ENCODE measurements at places on chromosomes 7 and 10.

- DNase-seq = no peak
Observed at GRCh38 chr10:85786401-85786899, 580.1 kb downstream of the GRID1 start.

DNA sequence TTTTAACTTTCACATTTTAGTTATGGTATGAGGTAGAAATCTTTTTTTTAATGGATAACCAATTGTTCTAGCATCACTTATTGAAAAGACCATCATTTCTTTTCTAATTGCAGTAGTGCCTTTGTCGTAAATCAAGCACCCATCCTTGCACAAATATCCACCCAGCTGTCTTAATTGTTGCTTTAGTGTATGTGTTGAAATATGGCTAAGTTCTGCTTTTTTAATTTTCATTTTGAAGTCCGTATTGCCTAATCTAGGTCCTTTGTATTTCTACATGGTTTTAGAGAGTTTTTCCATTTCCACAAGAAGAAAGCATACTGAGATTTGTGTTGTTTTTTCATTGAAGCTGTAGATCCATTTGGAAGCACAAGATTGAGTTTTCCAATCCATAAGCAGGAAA lies 259.6 kb upstream of the SEMA3E start:
- no peak for DNase-seq

- DNase-seq = no peak
Observed at GRCh38 chr10:26550774-26551526, 112.8 kb downstream of the APBB1IP start.

DNA sequence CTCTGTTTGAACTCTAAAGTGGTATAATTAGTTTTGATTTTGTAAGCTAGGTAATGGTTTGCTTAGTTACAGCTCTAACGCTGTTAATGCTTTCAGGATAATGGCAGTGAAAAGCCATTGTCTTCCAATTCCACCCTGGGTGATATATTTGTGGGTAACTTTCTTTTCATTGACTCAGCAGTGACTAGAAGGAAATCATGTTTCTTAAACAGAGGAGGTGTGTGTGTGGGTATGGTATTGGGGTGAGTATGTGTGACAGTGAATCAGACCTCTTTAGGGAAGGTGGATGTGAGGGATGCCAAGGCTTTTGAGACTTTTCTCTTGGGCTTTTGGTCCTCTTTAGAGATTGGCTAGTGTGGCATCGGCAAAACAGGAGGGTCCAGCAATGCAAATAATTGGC lies 13.6 kb downstream of the ENTPD7 start:
- no peak for DNase-seq

GRCh38 chr10:106576534-106576933 lies 588.0 kb downstream of the SORCS1 start:
- no peak for DNase-seq

DNA sequence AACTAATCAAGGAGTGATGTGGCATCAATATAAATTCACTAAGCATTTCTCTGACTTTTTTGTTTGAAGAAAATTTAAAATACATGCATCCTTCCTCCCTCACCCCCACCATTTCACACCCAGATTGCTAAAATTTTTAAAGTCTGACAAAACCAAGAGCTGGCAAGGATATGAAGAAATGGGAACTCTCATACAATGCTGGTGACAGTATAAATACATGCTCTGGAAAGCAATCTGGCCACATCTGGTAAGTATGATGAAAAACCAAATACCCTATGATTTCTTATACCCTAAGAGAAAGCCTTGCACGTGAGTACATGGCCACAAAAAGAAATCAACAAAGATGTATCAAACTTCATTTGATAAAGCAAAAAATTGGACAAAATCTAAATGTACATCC lies 31.2 kb downstream of the P4HA1 start:
- no peak for DNase-seq

DNA sequence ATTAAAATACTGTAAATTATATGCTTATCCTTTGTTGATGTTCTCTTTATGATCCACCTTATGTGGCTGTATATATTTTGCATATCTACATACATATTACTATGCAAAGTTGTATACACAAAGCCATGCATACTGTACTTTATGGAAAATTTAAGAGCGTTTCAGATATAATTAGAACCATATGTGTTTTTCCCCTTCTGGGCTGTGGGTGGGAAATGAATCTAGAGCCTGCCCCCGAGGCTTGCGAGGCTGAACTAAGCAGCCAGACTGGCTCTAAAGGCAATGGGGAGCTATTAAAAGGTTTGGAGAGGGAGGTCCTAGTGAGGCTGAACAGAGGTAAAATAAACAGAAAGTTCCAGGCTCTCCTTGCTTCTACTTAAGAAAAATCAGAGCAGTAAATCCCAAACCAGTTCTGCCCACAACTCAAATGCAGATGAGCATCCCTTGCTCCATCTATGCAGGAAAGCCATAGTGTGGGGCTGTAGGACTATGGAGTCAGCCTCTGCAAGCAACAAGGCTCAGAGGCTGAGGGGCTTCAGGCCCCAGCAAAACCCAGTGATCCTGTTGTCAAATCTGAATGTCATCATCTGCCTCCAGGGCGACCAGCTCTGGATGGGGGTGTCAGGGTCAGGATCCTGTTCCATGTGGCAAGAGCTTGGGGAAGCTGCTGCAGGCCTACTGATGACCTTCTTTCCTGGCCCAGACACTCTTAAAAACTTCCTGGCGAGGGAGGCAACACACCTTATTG lies 14.1 kb upstream of the DDIT4 start:
- DNase-seq = no peak

DNA sequence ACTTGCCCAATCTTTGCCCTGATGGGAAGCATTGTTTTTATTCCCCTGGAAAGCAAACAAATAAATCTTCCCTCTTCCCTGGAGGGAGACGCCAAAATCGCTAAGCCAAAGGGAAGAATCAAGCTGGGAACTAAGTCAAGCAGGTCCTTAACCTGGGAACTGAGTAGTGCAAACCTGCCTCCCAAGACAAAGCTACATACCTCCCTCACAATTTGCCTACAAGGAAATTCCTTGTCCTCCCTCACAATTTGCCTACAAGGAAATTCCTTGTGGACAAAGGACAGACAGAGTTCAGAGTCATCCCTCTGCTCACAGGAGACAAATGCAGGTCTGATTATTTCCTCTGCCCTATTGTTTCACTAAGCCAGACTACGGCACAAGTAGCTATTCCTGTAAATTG lies 50.5 kb downstream of the SPOCK2 start:
- no peak for DNase-seq

GRCh38 chr7:75948179-75948578 lies 33.2 kb downstream of the POR start:
- no peak for DNase-seq

- DNase-seq = no peak
Observed at GRCh38 chr7:37488163-37488764, 39.6 kb upstream of the ELMO1 start.

GRCh38 chr7:15441915-15442314 lies 119.9 kb downstream of the AGMO start:
- no peak for DNase-seq

DNA sequence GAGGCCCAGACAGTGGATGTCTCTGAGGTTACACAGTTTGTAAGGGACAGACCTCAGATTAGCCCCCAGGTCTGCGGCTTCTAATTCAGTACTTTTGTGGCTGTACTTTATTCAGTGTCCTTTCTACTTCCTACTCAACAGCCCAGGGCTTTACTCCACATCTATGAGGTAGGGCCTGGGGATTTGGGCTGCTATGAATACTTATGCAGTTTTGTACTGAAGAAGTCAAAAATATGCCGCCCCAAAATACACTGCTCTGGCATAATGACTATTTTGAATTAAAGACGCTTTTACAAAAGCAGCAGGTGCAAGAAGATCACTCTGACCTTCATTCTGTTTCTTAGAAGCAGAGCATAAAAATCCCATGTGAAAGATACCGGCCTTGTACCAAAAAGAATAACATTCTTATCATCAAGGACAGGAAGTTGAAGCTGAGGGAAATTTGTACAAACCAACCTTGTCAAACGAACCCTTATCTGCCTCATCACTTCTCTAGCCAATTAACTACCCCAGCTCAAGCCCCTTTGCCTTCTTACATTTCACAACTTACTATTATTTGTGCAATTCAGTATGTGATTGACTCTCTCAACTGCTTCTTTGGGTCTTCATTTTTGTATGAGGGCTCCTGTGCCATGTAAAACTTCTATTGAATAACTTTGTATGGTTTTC lies 26.1 kb upstream of the TRUB1 start:
- no peak for DNase-seq

GRCh38 chr7:95817866-95818640 lies 45.7 kb downstream of the DYNC1I1 start:
- no peak for DNase-seq

GRCh38 chr10:26454891-26455290 lies 16.8 kb downstream of the APBB1IP start:
- no peak for DNase-seq

GRCh38 chr10:12387561-12388210 lies 38.3 kb downstream of the CAMK1D start:
- DNase-seq = no peak

GRCh38 chr7:16753932-16754855 lies 639 bp downstream of the TSPAN13 start:
- no peak for DNase-seq

- no peak for DNase-seq
Observed at GRCh38 chr10:6769704-6770417, 189.8 kb upstream of the PRKCQ start.

DNA sequence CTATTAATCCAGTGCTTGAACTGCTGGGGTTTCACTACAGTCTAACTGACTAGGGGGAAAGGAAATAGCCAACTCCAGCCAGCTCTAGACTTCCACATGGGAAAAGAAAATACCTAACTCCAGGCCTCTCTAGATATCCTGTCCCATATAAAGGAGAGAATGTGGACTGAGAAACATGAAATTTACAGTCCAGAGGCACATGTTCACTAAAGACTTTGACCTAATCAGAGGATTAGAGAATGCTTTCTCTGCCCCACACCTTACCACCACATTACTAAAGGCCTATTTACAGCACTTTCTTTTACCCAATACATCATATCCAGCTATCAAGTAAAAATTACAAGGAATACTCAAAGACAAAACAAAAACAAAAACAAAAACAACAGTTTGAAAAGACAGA lies 164.2 kb downstream of the PCLO start:
- no peak for DNase-seq

GRCh38 chr10:78166261-78166660 lies 132.6 kb downstream of the RPS24 start:
- DNase-seq = no peak
